ENCODE measurements at places on chromosomes 7 and 10.

GRCh38 chr10:21092683-21093524 lies 195.8 kb upstream of the NEBL start:
- DNase-seq, result no peak

GRCh38 chr7:140657891-140658290 lies 14.9 kb upstream of the ADCK2 start:
- no peak for DNase-seq

GRCh38 chr10:69415951-69416350 lies 767 bp downstream of the TACR2 start:
- DNase-seq, result no peak

DNA sequence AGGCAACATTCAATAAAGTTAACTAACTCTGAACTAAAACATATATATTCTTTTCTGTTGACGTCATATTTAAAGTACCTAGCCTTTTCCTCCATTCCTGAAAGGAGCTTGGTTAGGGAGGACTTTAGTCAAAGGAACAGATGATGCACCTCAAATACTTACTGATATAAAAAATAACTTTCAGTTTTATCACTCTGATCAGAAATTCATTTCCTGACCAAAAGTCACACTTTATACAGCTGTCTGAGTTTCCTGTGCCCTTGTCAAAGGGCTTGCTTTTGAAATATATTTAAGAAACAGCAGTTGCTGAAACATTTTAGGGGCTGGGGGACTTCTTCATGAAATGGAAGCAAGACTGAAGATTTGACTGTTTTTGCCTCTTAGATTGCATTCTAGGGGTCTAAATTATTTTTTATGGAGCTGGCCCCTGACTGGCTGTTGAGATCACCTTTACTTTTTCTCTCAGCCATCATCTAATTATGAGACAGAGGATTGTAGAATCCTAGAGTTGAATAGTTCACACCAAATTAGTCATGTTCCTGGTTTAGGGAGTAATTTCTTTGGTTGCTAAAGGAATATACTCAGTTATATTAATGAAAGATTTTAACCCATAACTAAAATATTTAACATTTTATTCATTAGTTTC lies 46.6 kb downstream of the GLCCI1 start:
- no peak for DNase-seq

DNA sequence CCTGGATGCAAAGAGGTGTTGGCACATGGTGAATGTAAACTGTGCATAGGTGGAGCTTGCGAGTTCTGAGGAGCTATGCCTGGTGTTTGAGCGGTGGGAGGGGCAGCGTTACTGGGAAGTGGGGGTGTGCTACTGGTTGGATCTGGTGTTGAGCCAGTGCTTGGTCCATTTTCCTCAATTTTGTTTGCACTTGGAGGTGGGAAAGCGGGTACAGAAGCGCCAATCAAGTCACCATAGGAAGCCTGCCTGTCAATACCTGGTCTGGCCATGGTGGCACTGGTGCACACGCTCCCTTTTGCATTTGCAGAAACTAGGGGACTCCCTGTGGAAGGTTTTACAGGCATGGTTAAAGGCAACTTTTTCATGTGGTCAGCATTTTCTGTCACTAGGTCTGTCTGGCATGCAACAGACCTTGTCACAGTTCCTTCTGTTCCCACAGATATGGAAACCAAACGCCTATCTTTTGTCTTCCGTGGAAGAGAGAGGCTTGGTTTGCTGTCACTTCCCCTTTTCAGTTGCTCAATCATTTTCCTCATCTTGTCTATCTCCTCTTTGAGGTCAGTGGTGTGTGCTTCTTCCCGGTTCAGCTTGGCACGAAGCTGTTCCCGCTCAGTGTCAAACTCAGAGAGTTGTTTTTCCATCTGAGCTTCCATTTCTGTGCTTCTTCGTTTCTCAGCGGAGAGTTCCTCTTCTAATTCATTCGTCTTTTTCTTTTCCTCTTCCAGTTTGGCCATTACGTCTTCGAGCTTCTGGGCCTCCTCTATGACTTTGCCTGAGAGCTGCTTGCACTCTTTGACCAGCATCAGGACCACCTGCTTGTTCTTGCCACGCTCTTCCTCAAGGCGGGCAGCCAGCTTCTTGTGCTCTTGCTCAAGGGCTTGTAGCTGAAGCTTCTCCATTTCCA lies 81.1 kb downstream of the CTTNBP2 start:
- DNase-seq, result no peak

DNA sequence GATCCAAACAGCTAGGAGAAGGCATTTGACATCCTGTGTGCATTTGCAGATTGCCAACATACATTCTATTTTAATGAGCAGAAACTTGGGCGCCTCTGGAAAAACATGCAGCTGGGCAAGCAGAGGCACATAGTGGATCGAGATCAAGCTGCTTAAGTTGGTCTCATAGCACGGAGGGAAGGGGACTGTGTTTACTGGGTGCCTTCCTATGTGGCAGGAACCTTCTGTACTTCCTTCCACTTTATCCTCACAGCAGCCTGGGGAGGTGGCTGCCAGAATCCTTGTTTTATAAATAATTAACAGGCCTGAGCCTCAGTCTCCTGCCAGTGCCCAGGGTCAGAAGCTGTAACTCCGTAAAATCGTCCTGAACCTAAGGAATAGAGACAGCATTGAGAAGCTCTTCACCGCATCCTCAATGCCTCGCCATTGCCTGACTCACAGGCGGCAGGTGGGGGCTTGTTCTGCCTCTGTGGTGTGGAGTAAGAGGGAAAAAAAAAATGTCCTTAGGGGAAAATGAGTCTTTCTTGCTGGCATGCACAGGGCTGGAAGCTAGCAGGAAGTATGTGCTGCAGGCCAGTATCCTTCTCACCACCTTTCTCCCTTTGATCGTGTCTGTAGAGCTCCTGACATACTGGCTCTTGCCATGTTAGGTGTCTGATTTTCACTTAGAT lies 6.2 kb downstream of the VWA2 start:
- DNase-seq, result no peak

GRCh38 chr7:21364801-21365271 lies 63.0 kb upstream of the SP4 start:
- DNase-seq, result no peak

DNA sequence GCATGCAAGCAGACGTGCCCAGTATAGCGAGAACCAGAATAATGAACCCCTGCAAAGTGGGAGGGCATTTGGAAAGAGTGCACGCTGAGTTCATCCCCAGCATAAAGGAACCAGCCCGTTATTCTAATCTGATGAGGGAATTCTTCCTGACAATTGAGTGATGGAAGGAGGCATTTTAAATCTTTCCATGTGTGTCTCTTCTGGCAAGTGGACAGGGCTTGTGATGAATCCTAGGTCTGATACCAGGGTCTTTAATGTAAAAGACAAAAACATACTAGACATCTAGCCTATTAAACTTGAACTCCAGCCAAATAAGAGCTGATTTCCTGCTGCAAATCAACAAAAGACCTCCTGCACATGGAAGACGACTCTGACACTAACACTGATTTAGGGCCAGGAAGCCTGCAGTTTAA lies 301.2 kb downstream of the DPP6 start:
- DNase-seq, result no peak

GRCh38 chr10:122673269-122673668 lies 26.4 kb downstream of the C10orf120 start:
- no peak for DNase-seq

- DNase-seq, result no peak
Observed at GRCh38 chr10:32979041-32979440, 21.0 kb upstream of the ITGB1 start.

DNA sequence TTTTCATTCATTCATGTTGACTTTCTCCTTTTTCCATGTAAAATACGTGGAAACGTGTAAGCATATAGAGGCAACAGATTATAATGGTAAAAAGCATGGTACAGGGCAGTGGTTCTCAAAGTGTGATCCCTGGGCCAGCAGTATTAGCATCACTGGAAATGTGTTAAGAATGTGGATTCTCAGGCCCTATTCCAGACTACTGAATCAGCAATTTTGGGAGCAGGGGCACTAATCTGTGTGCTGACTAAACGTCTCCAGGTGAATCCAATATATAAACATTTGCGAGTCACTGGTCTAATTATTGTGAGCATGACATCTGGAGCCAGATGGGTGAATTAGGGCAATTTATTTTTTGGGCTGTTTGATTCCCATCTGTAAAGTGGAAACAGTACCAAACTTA lies 5.1 kb upstream of the GPR158 start:
- DNase-seq, result no peak

GRCh38 chr7:97342512-97342911 lies 225.0 kb downstream of the SDHAF3 start:
- DNase-seq, result no peak

DNA sequence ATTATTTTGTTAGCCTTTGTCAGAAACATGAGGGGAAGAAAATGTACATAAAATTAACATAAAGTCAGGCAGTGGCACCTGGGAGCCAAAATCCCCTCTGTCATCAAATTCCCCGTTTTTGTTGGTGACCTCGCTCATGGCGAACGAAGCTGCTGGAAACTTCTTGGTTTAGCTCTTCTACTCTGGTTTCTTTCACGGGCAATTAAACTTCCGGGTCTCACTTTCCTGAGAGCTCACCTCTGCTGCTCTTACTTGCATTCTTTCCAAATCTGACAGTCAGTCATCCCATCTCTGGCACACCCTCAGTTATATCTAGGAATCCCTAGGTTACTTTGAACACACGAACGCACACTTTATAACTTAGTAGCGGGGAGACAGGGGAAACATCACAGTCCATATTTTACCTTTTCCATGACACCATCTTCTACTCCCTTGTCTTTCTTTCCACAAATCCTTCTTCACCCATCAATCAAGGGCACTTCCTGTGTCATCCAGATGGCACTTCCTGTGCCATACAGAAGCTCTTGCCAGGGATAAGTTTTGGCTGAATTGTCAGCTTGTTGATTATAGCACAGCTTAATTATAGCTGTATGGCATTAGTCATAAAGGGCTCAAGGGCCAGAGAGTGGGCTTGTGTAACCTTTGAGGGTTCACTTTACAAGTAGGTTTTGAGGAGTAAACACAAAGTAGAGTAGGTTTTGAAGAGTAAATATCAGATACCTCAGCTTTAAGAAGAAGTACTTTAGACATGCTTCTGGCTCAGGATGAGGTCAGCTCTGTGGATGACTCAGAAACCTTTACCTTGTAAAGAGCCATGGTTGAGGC lies 105.1 kb downstream of the GATA3 start:
- no peak for DNase-seq

DNA sequence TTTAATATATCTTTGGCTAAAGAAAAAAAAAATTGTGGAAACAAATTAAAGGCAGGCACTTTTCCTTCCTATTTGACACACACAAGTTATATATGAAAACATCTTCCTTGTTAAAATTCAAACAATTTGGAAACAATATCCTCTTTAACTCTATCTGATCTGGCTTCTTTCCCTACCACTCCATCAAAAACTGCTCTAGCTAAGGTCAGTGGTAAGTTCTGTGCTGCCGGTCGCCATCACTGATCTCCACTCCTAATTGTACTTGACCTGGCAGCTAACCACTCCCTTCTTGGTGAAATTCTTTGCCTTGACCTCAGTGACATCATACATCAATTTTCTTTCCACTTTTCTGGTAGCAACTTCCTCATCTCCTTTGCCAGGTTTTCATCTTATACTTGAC lies 47.9 kb upstream of the MRLN start:
- DNase-seq, result no peak

DNA sequence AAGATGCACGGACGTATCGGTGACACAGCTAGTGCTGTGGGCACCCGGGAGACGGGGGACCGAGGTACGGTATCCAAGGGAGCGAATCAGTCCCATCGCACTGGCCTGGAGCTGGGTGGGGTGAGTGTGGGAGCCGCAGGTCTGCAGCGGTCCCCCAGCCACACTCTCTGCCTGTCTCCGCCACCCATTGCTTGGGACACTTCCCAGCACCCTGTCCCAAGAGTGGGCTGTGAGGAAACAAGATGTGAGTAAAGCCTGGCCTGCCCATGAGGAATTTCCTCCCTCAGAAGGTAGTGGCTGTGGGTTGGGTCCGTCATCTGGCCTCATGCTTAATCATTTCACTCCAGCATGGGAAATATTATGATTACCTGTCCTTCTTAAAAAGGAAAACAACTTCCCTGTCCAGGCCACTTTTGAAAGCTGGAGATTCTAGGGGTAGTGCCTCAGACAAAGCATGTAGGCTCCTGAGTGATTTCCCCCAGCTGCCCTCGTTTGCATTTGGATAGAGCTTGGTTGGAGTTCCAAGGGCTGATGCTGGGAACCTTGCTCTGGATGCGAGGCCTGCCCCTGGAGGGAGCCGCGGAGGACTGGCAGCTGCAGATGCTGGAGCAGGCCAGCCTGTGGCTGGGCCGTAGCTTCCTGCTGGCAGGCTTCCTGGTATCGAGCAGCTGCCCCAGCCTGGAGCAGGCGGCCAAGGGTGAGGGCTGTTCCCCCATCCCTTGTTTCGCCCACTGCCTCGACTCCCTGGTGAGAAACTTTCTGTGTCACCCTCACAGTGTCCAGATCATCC lies 6.2 kb upstream of the ACTR3C start:
- DNase-seq, result no peak

DNA sequence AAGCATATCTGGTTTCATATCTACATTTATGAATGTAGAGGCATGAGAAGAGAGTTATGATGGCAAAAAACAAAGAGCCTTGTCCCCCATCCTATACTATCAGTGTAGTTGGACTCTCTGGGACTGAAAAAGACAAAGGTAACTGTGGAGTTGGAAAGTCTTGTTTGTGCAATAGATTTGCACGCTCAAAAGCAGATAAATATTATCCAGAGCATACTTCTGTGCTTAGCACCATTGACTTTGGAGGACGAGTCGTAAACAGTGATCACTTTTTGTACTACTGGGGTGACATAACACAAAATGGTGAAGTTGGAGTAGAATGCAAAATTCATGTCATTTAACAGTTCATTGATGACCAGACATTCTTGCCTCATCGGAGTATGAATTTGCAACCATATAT lies 85.2 kb upstream of the EGFR start:
- no peak for DNase-seq

GRCh38 chr10:111117528-111118277 lies 40.9 kb downstream of the ADRA2A start:
- no peak for DNase-seq

DNA sequence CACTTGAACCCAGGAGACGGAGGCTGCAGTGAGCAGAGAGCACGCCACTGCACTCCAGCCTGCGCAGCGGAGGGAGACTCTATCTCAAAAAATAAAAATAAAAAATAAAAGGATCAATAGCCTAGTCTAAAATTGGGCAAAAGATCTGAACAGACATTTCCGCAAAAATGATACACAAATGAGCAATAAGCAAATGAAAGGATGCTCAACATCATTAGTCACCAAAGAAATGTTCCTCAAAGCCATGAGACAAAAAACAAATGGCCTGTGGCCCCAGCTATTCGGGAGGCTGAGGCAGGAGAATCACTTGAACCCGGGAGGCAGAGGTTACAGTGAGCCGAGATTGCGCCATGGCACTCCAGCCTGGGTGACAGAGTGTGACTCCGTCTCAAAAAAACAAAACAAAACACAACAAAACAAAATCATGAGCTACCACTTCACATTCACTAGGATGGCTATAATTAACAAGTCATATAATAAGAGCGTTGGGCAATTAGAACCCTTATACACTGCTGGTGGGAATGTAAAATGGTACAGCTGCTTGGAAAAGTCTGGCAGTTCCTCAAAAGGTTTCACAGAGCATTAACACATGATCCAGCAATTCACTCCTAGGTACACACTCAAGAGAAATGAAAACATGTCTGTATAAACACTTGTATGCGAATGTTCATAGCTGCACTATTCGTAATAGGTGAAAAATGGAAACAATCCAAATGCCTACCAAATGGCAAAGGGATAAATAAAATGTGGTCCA lies 3.1 kb downstream of the DAGLB start:
- no peak for DNase-seq

Measured in activated CD4-positive, alpha-beta T cell treated with anti-CD3 and anti-CD28 coated beads, Interleukin-2, amount 50 U/mL, for 4 hours (primary cell).